ENCODE measurements at places on chromosomes 6 and 20.

- no peak for DNase-seq
These were observed 50.9 kb downstream of the RIOK1 start for GRCh38 chr6:7440476-7440875.

- DNase-seq, result no peak
These were observed 35.3 kb downstream of the EYA2 start for GRCh38 chr20:46929902-46930301.

- no peak for DNase-seq
These were observed 7.4 kb downstream of the SLC52A3 start for GRCh38 chr20:760751-761417.

GRCh38 chr6:113190170-113190569 lies 667.0 kb upstream of the MARCKS start:
- no peak for DNase-seq

DNA sequence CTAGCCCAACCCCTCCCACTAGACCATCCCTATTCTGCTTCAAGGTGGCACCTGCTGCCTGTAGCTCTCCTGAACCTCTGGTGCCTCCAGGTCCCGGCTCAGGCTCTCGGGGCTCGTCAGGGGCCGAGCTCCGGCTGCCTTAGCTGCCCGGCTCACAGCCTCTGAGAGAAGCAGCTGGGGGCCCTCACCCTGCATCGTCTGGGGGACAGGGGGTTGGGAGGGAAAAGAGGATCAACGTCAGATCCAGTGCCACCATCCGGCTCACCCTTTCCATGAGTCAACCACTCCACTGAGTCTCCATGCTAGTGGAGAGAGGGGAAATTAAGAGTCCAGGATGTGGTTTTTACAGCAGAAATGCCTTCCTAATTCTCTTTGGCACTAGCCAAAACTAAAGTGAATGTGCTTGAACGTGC lies 13.0 kb downstream of the BAG6 start:
- no peak for DNase-seq

- DNase-seq, result no peak
These were observed 285.4 kb downstream of the THBS2 start for GRCh38 chr6:168968228-168968627.

DNA sequence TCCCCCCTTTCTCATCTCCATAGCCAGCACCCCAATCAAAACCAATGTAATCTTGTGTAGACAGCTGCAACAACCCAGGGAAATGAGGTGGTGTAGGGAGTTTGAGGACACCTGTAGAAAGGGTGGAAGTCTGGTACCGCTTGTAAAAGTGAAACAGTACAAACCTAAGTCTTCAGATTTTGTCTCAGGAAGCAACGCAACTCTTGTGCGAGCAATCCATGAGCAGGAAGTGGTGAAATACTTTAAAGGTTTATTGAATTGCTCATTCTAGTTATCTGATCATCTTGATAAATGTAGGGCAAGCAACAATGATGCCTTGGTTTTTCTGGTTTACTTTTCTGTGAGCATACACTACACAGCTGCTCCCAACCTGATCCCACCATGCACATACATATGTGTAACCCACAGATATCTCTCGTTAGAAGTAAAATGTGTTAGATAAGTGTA lies 71.1 kb upstream of the THEMIS start:
- DNase-seq, result no peak
